ENCODE measurements at places on chromosomes 13 and 19.

DNA sequence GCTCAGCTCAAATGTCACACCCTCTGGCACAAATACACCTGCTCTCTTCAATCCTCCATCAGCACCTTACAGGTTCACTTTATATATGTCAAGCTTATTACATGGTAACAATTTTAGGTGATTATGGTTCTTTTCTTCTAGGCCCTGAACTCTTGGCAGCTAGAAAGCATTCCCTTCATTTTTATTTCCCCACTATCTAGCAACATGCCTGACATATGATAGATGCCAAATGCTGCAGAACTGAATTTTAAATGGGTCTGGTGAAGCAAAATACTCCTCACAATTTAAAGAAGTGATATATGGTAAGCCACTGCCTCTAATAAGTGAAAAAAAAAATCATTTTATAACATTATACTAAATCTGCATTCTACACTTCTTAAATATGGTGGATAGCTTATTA, 95.2 kb downstream of the USP12 start:
- no peak for DNase-seq

GRCh38 chr13:41716236-41716635, 244.7 kb downstream of the VWA8 start:
- DNase-seq, result no peak

DNA sequence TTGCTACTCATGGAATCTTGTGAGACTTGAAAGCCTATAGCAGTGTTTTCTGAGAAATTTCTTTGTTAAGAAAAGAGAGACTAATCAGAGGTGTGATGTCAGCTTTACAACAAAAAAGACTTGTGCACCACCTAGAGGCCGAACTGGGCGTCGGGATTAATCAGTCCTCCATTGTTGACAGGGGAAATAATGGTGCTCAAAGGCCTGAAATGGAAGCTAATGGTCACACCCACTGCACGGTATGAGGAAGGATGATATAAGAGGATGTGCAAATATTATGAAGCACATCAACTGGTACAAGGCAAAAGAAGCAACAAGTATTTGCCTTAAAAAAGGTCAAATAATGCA, 480.2 kb upstream of the MIR17HG start:
- DNase-seq, result peak; percentile 73

GRCh38 chr13:50831512-50831911, 12.0 kb downstream of the DLEU7 start:
- no peak for DNase-seq

GRCh38 chr13:40640845-40641458, 25.5 kb downstream of the FOXO1 start:
- DNase-seq, result no peak

DNA sequence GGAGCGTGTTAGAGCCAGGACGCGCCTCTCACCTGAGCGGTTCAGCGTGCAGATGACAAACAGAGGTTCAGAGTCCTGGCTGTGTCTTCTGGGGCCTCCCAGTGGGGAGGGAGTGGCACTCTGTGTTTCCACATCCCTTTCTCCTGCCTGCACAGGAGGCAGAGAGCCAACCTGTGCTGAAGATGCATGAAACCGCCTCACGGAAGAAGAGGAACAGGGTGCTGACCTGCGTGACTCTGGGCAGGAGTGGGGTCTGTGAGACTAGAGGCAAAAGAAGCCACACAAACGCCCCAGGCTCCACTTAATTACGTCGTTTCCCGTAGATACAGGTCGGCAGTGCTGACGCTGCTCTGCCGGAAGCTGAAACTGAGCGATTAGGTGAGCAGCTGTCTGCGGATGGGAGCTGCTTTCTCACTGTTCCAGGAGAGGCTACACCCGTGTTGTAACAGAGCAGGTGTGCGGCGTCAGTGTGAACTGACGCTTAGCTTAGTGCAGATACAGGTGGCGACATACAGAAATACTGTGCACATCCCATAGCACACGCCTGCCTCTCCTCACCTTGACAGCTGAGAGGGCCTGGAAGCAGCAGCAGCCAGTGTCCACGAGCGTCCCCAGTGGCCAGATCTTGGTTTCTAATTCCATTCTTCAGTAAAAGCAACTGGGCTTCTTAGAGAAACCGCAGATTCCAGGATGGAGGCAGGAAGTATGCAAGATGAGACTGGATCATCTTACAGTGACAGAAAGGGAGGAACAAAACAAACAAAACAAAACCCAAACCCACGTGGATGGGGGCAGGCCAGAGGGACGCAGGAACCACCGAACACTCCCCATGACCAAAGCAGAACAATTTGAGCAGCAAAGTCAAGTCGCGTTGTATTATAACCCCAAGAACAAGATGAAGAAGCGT, 37.7 kb upstream of the MCF2L start:
- DNase-seq, result peak; percentile 48

GRCh38 chr19:47613165-47614020, 4.5 kb downstream of the BICRA start:
- peak; percentile 44 for DNase-seq

DNA sequence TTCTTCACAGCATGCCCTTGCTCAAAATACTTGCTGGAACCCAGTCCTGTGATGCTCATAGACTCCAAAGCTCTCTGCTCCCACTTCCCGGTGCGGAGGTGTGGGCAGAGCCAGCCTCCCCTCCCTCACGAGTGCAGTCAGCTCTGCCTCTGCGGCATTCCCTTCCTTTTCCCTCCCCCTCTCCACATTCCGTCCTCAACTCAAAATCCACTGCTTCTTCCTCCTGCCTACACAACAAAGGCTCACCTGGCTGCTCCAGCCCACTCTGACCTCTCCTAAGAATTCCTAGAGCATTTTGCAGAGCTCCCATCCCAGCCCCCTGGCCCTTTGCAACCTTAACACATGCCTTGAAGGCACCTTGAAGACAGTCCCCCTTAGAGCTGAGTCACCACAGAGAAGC, 527.9 kb downstream of the MYO16 start:
- DNase-seq, result no peak

- DNase-seq, result no peak
Observed at GRCh38 chr13:72637561-72637960, 89.9 kb downstream of the MZT1 start.

DNA sequence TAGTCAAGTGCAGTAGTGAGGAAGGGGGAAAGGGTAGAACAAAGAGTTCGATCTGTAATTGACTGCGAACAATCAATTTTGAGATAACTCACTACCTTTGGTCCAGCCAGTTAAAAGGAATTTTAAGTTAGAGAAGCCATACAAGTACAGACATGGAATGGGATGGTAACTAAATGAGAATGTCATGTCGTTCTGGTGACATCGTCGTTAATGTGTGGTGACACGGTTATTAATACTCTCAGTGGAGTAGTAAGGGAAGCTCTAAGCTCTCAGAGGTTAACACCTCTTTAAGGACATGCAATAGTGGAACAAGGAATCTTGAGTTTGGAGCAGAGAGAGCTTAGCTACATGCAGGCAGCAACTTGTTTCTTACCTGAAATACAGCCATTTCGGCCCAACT, 154.9 kb upstream of the KLF12 start:
- DNase-seq, result no peak

DNA sequence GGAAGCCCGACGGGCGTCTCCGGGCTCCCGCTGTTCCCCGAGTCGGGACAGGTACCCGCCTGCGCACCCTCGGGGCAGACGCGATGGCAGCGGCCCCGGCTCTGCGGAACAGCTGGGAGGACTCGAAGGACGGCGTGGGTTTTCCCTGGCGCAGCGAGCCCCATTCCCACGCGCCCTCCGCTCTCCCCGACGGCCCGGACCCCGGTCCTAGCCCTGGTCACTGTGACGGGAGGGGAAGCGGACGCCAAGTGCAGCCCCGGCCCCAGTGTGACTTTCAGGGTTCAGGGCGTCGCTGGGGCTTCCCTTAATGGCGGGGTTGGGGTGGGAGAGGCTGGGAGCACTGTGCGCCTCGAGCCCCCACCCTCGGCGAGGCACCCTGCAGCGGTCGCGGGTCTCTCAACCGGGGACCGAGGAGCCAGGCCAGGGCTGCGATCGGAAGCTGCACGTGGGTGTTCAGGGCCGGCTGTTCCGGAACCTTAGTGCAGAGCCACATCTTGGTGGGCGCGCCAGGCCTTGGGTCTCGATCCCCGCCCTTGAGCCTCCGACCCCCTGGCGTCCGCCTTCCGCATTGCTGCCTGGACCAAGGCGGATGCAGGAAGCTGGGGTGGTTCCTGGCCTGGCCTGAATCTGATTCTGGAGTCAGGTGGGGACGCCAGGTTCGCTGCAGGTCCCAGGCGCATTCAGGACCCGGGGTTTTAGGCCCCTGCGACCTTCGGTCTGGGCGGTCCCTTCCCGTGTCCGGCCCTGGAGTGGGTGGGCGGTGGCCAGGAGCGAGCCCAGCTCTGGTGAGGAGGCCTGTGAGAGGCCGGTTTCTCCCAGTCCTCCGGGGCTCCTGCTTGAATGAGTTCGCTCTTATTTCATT, 3.5 kb downstream of the LGALS7B start:
- DNase-seq, result no peak

DNA sequence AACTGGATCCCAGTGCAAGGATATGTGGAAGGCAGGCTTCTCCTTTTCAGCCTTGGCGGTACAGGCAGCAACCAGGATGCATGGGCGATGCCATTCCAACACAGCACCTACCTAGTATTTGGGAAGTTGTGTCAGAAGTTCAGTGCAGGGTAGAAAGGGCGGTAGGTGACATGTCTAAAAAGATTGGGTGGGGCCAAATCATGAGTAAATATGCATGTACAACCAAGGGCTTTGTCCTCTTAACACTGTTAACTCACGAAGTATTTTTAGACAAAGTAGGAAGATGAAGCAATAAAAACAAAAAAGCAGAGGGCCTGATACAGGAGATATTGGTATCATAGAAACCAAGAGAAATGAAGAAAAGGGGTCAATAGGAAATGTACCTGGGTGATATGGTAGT, 392.1 kb downstream of the MYO16 start:
- no peak for DNase-seq

DNA sequence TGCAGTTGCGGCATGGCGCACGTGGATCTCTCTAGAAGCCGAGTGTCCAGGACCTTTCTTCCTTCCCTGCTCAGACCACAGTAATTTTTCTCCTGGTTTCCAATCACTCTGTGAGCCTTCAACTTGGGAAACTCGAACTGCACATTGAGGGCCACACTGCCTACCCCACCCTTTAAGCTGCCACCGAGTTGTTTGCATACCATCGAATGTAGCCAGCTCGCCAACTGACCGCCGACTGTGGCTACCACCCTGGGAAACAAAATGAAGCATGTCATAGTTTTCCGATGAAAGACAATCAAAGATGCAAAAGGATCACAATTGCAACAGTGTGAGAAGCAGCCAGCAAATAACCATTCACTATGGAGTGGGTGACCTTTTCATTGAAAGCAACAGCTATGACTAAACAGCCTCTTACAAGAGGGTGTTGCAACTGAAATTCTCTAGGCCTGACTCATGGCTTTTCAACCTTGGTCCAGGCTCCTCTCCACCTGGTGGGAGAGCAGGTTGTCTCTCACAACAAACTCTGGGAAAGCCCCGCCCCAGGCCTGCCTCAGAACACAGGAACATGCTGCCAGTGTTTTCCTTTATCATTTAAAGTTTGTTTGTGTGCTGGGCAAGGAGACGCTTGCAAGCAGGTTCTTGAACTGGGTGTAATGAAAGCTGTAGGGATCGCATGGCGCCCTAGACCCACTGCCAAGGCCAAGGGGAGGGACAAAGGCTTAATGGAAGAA, 141.7 kb upstream of the SERP2 start:
- no peak for DNase-seq

GRCh38 chr19:45008552-45008951, 7.3 kb downstream of the RELB start:
- no peak for DNase-seq

GRCh38 chr13:80558074-80558473, 217.1 kb upstream of the SPRY2 start:
- DNase-seq, result no peak

DNA sequence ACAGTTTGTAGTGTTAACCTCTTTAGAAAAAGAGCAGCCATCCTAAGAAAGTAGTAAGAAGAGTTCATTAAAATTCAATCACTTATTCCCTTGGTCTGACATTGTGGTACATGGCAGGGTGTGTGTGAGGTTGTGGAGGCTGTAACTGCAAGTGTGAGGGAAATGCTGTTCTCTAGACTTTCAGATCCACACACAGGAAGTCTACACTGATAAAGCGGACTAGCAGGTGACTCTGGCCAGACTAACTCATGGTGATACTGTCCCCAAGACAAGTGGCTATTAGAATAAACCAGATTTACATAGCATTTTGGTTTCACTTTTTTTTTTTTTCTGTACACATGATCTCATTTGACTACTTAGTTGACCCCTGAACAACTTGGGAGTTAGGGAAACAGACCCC, 10.0 kb downstream of the MTIF3 start:
- DNase-seq, result no peak

DNA sequence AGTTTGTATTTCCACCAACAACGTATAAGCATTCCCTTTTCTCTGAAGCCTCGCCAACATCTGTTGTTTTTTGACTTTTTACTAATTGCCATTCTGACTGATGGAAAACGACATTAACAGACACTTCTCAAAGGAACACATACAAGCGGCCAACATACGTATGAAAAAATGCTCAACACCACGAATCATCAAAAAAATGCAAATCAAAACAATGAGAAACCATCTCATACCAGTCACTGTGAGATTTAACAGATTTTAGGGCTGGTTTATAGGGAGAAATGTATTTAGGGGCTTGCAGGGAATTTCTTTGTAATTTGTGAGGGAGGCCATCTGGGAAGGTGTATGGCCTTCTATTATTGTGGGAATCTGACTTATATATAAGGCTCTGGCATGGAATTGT, 2.8 kb upstream of the DZIP1 start:
- no peak for DNase-seq

GRCh38 chr13:112443995-112444311, 67.8 kb downstream of the SPACA7 start:
- DNase-seq, result peak; percentile 90

DNA sequence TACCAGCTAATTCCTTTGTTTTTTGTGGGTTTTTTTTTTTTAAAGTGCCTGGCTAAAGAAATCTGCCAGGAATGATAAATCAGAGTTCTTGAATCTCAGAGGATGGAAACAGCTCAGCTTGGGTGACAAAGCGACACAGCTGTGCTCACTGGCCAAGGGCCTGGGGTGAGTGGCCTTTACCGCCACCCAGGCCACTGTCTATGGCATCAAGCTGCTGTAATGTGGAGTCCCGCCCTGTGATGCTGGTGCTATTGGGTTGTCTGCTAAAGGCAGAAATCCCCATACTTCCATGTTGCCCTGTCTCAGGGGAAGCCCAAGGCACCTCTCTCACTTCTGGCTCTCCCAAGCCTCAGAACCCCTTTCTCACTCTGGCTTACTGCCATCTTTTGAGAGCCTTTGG, 82.6 kb upstream of the FARP1 start:
- DNase-seq, result no peak

DNA sequence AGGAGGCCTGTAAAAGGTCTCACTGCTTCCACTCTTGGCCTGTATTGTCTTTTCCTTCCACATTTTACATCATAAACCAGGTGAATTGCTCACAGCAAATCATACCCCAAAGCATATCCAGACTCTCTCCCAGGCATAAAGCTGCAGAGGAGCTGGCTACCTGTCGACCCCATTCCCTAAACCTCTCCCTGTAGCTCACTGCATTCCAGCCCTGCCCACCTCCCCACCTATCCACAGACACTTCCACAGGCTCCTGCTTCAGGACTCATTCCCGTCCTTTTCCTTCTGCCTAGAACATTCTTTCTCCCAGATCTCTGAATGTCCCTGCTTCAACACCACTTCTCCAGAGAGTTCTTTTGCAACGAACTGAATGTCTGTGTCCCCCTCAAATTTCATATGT, 46.4 kb upstream of the STARD13 start:
- no peak for DNase-seq

Data from nephron progenitor cell (in vitro differentiated cells).